ENCODE measurements at places on chromosomes 1 and 21. TPM values are rescaled to one million over a fixed set of nuclear protein-coding genes. Genes with fewer than 3 reads are reported as not detected.

ANXA9 gene
- not detected for total RNA-seq

KIF21B gene
- 1.2 TPM for total RNA-seq

C1orf53 gene
- 20.4 TPM for total RNA-seq

S100A9 gene
- total RNA-seq: not detected

PCAT6 gene
- not detected for total RNA-seq

ATAD3C gene
- not detected for total RNA-seq

OR6K3 gene
- not detected for total RNA-seq

A3GALT2 gene
- total RNA-seq: not detected

ADAM30 gene
- not detected for total RNA-seq

ZNF593OS gene
- total RNA-seq: not detected

MYOC gene
- total RNA-seq: not detected

C1orf232 gene
- not detected for total RNA-seq

S100A12 gene
- total RNA-seq: not detected

LCE2C gene
- not detected for total RNA-seq

CSMD2 gene
- total RNA-seq: 11.8 TPM

LORICRIN gene
- total RNA-seq: not detected

NBPF4 gene
- total RNA-seq: not detected

LCE3E gene
- total RNA-seq: not detected

PAX7 gene
- not detected for total RNA-seq

S100A2 gene
- total RNA-seq: 14.4 TPM

LCE6A gene
- not detected for total RNA-seq

SRRM1 gene
- 47.6 TPM for total RNA-seq

GPR37L1 gene
- not detected for total RNA-seq

PLA2G2C gene
- total RNA-seq: not detected

AADACL3 gene
- not detected for total RNA-seq

CENPL gene
- total RNA-seq: 36.8 TPM

ATP1A4 gene
- total RNA-seq: not detected

FASLG gene
- not detected for total RNA-seq

DAB1 gene
- 0.47 TPM for total RNA-seq

PRDM15 gene
- total RNA-seq: 4.8 TPM

CFAP141 gene
- total RNA-seq: not detected

LENEP gene
- not detected for total RNA-seq

CYP4A11 gene
- total RNA-seq: not detected

TMEM61 gene
- total RNA-seq: not detected

OR14K1 gene
- total RNA-seq: not detected

LMX1A gene
- total RNA-seq: not detected

RCSD1 gene
- 0.81 TPM for total RNA-seq

RIPPLY3 gene
- total RNA-seq: 0.64 TPM

CLCA1 gene
- not detected for total RNA-seq

C1QB gene
- not detected for total RNA-seq

CSF1 gene
- total RNA-seq: 92.8 TPM

TCHH gene
- total RNA-seq: not detected

SERTAD4 gene
- 4.2 TPM for total RNA-seq

SUSD4 gene
- 2.2 TPM for total RNA-seq

RHD gene
- not detected for total RNA-seq

GBP6 gene
- total RNA-seq: 0.22 TPM

SPRR2G gene
- total RNA-seq: not detected

CTBS gene
- total RNA-seq: 28.4 TPM

GJA8 gene
- total RNA-seq: not detected
